NCI-H460 (cell line): ENCODE measurements at places on chromosomes 16 and 17.
A peak's percentile ranks its signal among the peaks of the same experiment; 100 is the strongest.

- DNase-seq = no peak
These were observed 20.2 kb downstream of the MBTPS1 start for GRCh38 chr16:84096447-84097005.

DNA sequence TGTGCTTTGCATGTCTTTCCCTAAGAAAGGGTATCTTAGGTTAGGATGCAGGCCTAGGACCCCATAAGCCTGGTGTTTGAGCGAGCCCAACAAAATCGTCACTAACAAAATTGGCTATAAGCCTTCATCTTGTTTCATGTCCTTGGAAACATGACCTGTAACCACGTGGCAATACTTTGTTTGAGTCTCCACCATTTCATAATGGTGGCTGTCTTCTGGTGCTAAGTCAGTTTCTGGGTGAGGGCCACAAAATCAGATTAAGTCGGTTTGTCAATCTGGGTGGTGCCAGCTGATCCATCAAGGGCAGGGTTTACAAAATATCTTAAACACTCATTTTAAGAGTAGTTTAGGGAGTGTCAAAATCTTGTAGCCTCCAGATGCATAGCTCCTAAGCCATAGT is 33.0 kb downstream of the C16orf54 start:
- no peak for DNase-seq

DNA sequence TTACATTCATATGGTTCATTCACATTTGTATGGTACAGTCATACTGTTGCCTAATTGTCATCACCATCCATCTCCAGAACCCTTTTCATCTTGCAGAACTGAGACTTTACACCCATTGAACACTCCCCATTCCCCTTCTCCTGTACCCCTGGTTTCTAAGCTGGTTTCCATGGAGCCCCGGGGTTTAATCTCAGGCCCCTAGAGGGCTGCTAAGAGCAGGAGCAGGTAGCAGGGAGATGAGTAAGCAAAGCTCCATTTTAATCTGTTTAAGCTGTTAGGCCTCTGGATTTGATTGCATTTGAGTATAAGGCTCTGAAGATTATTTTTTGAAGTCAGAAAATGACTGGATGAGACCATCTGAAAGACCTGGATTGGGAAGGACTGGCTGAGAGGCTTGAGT is 68.5 kb upstream of the RPL38 start:
- DNase-seq = no peak

DNA sequence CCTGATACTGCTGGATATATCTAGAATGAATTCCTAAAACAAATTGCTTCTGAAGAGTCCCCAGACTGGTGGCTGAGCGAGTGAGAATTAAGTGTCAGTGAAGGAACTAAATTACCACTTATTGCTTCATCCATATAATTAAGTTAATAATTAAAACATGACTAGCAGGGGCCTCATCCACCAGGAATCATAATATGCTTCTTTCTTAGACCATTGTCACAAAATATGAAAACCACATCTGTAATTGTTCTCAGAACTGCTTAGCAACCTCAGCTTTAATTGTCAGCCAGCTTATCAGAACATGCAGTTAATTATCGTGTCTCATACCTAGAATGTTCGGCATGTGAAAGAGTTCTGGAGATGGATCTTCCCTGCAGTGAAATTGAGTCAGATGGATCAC is 21.2 kb upstream of the PIRT start:
- DNase-seq = no peak

GRCh38 chr17:79984045-79984840 is 51.4 kb downstream of the TBC1D16 start:
- no peak for DNase-seq

DNA sequence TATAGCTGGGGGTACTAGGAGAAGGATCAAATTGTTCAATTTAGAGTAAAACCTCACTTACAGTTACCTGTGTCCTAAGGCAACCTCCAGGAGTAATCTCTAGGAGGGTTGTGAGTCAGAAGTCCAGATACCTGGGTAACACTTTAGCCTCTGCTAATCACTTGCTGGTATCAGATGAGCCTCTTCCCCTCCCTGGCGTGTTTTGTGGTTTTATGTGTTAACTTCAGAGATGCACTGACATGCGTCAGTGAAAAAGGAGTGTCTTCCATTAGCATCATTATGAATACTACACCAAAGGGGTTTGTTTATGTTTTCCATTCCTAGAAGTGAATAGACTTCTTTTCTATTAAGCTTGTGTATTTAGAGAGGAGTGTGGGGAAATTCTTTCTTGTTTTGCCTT is 208.2 kb downstream of the FTO start:
- peak; percentile 70 for DNase-seq

DNA sequence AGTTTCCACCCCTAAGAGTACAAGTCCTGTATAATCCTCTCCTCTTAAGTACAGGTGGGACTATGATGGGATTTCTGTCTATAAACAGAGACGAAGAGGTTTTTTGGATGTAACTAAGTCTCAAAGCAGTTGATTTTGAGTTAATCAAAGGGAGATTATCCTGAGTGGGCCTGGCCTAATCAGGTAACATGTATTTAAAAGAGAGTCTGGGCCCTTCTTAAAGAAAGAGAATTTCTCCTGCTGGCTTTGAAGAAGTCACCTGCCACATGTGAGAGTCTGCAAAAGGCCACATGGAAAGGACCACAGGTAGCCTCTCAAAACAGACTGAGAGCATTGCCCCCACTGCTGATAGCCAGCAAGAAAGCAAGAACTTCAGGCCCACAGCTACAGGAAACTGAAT is 142.3 kb downstream of the IRX5 start:
- DNase-seq = no peak

GRCh38 chr17:62178579-62178978 is 113.5 kb upstream of the MED13 start:
- no peak for DNase-seq

- no peak for DNase-seq
These were observed 677 bp upstream of the RANGRF start for GRCh38 chr17:8287651-8288335.

DNA sequence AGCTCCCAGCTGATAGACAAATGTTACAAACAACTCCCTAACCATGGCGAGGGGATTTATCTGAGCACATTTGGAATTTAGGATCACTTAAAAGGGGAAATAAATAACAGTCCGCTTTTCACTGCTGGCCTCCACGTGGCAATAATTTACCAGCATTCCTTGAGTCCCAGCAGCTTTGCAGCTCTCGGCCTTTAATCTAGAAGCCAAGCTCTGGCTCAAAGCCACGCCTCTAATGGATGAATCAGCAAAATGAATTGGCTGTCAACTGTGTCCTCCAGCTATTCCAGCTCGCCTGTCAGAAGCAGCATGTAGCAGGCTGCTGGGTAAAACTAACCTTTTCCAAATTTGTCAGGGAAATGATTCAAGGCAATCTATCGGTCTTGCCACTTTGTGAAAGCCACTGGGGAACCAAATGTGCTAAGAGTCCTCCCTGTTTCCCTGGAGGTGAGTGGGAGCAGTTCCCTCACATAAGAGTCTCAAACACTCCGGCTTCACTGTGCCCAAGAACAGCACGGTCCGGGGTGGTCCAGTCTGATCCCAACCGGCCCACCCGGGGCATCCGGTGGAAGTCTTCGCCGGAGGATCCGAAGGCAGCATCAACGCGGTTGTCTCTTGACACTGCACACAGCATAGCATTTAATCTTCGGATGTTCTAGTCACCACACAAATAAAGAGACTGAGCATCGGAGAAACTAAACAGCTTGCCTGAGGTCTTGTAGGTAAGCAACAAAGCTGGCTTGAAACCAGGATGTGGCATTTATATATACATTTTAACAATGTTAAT is 143.3 kb downstream of the PARN start:
- DNase-seq = peak; percentile 86

DNA sequence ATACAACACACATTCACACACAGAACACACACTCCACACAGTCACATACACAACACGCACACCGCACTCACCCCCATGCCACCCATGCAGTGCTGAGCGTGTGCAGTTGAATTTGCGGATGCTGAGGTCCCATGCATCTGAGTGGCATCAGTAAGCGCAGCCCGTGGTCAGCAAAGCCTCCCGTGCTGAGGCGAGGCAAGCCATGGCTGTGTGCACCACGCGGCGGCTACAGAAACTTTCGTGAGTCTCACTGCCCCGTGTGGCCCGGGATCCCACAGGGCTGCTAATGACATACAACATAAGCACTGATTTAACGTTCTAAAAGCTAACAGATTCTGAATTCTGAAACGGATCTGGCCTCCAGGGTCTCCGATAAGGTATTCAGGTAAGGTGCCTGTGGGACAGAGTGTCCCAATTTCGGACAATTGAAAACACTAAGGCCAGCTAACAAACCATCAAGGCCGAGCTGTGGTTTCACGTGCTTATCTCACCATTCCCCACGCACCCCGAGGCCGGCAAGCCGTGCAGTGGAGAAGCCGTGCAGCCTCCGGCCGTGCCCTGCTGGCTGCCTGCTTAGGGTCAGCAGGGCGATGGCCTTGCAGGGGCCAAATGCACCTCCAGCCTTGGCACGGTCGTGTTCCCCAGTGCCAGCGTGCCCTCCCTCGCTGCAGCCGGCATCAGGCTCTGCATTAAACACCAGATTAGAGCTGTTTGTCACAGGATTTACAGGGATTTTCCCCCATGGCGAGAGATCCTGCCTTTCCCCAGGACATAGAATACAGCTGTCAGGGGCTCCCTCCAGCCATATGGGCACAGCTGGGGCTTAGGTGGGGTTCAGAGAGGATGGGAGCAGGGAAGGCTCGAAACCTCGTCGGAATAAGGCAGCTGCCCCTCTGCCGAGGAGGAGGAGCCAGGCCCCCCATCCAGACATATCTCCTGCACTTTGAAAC is 191.7 kb downstream of the C16orf95 start:
- DNase-seq = no peak

DNA sequence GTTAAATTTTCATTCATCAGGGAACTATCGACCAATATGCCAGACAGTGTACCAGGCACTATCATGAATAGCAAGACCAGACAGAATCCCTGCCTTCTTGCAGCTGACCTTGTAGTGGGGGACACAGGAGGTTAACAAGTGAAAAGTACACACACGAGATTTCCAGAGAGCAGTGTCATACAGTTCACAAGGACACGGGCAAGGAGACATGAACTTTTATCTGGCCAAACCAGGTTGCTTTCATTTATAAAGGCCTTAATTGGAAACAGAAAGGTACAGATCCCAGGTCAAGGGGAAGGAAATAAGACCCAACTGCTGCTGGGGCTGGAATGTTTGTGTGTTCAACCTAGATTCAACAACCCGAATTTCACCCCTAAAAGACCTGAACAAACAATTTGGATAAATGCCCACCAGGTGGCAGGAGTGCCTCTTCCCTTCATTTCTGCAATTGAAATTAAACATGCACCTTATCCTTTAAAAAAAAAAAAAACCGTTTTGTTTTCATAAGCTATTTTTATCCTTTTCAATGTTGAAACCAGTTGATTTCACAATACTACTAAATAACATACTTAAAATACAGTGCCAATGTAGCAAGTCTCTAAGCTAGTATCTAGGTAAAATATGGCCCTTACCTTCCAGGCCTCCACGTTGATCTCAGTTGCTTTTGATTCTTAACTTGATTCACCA is 65.9 kb downstream of the EMP2 start:
- DNase-seq = peak; percentile 48

GRCh38 chr17:8956465-8956902 is 9.0 kb downstream of the PIK3R5 start:
- no peak for DNase-seq

DNA sequence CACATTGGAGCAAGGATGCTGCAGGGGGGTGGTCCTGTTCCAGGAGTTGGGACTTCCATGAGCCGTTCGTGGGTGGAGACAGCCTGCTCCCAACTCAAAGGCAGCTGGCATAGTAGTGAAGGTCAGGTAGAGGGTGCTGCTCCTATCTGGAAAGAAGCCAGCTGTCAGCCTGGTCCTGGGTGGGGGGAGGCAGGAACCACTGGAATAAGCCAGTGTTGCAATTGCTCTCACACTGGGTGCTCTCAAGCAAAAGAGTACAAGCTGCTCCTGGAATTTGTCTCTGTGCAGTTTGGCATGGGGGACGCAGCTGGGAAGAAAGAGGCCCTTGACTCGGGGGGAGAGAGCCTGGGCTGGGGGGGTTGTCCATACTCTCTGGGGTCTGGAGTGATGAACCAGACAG is 8.7 kb downstream of the CACNG5 start:
- no peak for DNase-seq

GRCh38 chr17:57424777-57425188 is 168.5 kb downstream of the MSI2 start:
- DNase-seq = no peak

GRCh38 chr17:61415374-61416210 is 15.9 kb downstream of the TBX2 start:
- DNase-seq = no peak

DNA sequence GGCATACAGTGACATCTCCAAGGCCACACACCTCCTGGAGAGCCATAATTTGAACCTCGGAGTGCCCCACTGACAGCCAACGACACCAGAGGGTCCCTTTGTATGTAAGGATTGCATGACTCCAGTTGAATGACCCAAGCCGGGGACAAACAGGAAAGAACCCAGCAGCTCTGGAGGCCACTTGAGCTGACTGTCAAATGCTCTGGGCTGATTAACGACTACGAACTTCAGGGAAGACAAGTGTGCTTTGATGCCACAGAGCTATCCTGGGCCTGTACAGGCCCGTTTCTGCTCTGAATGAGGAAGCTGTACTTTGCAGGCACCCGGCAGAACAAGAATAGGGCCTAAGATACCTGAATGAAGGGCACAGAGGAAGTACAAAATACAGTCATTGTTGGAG is 404.6 kb downstream of the SLC39A11 start:
- no peak for DNase-seq

DNA sequence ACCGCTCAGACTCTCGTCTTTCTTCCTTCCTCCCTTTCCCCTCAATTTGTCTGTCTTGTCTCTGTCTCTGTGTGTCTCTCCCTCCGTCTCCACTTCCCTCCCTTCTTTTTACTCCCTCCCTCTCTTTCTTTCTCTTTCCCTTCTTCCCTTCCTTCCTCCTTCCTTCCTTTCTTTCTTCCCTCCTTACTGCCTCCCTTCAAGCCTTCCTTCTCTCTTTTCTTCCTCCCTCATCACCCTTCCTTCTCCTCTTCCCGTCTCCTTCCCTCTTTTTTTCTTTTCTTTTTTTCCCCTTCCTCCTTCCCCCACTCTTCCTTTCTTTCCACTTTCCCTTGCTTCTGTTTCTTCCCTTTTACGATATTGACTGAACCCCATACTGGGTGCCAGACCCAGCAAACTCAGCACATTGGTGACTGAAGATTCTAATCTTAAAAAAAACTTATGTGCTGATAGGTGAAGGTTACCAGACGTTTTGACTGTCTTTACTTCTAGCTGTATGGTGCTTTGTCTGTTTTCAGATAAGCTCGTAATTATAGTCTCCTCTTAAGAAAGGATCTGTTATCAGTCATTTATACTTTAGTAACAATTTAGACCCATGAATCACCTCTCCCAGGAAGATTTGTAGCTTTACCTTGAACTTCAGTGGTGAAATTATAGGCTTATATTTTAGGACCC is 481 bp upstream of the BRD7 start:
- no peak for DNase-seq

GRCh38 chr16:72834499-72834898 is 213.4 kb downstream of the ZFHX3 start:
- no peak for DNase-seq

GRCh38 chr16:30084816-30085159 is 6.9 kb downstream of the TBX6 start:
- no peak for DNase-seq

- no peak for DNase-seq
These were observed 203.3 kb upstream of the TBX2 start for GRCh38 chr17:61196302-61196704.
